Right cardiac atrium (tissue), 5 donors: ENCODE measurements at places on chromosomes 4 and X.

GRCh38 chr4:82623121-82623683 is 61.4 kb upstream of the TMEM150C start:
- DNase-seq, result no peak

DNA sequence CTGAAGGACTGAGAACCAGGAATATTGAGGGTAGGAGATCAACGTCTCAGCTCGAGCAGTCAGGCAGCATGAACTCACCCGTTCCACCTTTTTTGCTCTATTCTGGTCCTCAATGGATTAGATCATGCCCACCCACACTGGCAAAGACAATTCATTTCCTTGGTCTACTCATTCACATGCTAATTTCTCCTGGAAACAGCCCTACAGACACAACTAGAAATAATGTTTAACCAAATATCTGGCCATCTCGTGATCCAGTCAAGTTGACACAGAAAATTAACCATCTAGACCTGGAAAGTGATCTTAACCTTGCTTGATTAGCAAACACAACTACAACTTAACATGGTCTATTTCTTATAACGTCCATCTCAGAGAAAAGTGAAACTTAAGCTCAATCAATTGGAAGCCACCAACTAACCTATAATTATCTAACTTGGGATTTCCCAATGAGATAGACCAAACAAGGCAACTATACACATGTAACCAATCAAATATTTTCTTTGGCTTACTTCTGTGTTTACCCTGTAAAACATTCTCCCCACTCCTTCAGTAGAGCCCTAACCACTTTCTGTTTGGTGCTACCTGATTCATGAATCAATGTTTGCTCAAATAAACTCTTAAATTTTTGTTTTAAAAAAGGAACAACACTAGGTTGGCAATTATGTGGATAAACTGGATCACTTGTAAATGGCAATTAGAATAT is 69.7 kb upstream of the MAMLD1 start:
- no peak for DNase-seq

- DNase-seq, result no peak
Measured at GRCh38 chr4:102586644-102587021, 85.5 kb downstream of the NFKB1 start.

- no peak for DNase-seq
Measured at GRCh38 chr4:119744580-119744979, 116.0 kb upstream of the PDE5A start.

GRCh38 chrX:85620466-85620865 is 241.0 kb upstream of the POF1B start:
- no peak for DNase-seq
